ENCODE measurements at places on chromosomes 12 and 14.
A peak's percentile ranks its signal among the peaks of the same experiment; 100 is the strongest.

DNA sequence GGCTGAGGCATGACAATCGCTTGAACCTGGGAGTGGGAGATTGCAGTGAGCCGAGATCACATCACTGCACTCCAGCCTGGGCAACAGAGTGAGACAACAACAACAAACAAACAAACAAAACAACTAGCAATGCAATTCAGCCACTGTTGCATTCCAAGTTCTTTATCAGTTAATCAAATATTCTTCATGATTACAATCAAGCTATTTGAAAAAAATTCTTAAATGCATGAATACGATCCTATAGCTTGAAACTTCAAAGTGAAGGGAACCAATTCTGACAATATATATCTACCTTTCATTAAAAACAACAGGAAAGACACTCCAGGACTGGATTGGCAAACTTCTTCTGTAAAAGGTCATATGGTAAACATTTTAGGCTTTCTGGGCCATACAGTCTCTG is 31.3 kb upstream of the OTX2 start:
- no peak for DNase-seq

DNA sequence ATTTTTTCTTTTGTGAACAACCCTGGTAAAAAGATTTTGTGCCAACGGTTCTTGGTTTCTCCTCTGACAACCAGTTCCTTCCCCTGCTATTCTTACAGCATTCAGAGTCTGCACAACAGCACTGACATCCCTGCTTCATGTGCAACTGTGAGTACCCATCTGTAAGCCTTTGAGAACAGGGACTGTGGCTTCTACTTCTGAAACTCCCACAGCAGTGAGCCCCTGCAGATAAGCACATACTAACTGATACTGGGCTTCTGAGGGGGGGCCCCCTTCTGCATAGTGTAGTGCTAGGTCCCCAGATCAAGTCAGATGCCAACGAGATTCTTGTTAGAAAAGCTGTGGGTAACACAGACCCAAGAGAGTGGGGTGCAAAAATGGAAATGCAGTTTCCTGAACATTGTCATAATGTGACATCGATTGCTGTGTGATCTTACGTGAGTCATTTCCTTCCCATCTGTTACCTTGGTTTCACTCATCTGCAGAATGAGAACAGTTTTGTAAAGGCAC is 11.1 kb upstream of the NINJ2 start:
- DNase-seq: peak; percentile 55

DNA sequence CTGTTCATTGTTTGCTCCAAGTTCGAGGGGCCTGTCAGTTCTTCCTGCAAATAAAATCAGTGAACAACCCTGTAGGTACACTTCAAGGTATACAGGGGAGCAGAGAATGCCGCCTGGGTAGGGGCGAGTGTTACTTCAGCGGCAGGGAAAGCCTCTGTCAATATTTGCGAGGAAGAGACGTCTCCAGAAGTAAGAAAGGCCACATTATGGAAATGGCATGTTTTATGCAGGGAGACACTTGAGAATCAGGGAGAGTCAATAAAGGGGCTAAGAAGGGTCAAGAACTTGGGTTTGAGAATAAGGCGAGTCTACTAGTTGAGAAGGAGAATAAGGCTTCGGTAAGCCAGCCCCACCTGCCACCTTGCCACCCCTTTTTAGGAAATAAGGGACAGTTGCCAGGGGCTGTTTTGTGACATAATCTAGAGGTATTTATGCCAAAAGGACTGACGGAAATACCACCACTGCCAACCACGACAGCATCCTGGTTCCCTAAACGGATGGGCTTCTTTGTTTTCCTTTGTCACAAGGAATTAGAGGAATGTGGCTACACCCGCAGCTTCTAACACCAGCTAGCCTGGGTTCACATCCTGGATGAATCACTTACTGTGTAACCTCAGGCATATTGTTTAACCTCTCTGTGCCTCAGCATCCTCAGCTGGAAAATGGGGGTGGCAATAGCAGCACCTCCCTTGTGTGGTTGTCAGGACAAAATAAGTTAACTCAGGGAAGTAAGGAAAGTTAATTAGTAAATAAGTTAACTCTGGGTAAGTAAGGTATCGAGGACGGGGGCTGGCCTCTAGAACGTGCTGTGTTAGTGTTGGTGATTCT is 67.7 kb downstream of the EID3 start:
- no peak for DNase-seq

DNA sequence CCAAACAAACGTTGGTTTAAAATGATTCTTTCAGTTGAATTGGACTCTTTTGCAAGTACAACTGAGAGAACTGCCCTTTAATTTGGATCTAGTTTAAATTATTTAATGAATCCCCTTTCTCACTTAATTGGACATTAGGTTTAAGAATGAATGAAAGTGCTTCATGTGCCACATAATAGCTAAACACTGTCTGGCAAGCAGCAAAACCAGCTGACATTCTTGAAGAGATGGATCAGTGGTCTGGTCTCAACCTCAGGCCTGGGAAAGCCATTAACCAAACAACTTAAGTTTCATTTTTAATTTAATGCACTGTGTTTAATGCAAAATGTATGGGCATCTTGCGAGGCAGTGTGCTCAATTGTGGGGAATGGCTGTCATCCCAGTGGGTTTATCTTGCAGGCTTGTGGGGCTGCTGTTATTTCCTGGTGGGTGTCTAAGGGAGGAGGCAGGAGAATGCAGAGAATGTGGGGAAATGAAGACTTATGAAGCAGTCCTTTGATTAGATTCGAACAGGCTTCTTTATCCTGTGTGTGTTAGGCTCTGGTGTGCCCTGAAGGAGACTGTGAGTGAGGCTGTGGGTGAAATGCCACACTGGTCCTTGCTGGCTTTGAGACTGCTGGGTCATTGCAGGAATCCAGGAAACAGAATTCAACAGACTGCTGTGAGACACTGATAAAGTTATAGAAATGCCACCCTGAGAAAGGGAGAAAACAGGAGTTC is 144.1 kb upstream of the PELI2 start:
- DNase-seq: no peak

GRCh38 chr14:73283608-73284379 is 46.5 kb downstream of the PAPLN start:
- DNase-seq: no peak

DNA sequence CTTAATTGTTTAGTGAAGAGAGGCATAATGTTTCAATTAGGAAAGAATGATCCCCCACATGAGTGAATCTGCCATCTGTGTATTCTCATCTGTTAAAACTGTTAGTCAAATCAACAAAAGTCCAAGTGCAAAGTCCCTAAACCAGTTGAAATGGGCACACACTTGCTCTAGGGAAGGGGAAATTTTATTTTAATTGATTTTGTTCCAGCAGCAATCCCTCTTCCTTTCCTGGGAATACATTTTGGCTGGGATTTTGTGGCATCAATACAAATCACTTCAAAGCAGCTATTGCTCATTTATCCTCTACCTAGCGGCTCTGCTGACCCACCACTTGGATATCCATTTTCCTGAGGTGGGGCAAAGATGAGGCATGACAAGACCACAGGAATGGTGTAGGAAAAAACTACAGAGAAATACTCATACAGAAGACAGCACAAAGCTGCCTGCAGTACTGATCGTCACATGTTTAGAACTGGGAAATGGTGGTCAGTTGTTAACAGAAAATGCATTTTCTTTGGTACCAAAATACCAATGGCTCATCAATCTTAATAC is 9.8 kb upstream of the SSTR1 start:
- no peak for DNase-seq

- no peak for DNase-seq
Observed at GRCh38 chr12:52238207-52238840, 5.3 kb downstream of the KRT7 start.

GRCh38 chr12:1595690-1596347 is 1.4 kb upstream of the FBXL14 start:
- DNase-seq: no peak

DNA sequence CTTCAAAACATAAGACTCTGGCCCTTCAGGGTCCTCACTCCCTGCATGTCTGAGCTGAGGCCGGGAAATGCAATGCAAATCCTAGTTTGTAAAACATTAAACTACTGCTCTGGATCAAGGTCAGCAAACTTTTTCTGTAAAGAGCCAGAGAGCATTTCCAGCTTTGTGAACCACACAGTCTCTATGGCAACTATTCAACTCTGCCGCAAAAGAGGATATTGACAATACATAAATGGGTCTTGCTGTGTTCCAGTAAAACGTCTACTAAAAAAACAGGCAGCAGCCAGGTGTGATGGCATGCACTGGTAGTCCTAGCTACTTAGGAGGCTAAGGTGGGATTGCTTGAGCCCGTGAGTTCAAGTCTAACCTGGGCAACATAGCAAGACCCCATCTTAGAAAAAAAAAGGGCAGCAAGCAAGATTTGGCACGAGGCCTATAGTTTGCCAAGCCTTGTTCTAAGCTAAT is 22.3 kb downstream of the DDX24 start:
- DNase-seq: no peak

DNA sequence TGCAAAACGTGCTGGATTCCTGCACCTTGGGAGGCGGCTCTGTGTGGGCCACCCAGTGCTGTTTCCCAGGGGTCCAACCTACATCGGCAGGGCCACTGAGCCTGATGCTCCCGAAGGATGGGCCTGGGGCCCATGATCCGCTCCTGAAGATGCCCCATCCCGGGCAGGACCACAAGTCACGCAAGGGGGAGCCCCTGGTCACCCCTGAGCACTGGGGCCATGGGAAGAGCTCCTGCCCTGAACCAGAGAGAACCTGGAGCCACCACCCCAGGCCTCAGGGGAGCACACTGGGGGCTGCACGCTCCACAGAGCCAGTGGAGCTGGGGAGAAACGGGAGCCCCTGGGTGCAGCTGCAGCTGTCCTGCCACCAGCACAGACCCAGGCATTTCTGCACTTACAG is 124.6 kb upstream of the SFSWAP start:
- DNase-seq: no peak

- DNase-seq: no peak
Observed at GRCh38 chr12:3178671-3179313, 101.6 kb downstream of the TSPAN9 start.

DNA sequence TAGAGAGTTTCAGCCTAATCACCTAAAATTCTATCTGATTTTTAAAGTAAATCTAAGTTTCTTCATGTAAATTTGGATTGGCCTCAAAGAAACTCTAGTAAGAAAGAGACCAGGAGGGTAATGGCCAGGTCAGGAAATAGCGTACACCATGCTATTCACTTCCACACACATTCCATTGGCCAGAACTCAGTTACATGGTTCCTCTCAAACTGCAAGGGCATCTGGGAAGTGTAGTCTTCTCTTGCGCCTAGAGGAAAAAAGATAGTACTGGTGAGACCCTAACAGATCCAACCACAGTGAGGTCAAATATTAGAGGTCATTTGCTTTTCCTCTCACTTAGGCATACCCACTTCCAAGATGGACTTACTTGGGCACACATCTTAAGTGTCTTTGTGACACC is 39.1 kb downstream of the MBIP start:
- no peak for DNase-seq

DNA sequence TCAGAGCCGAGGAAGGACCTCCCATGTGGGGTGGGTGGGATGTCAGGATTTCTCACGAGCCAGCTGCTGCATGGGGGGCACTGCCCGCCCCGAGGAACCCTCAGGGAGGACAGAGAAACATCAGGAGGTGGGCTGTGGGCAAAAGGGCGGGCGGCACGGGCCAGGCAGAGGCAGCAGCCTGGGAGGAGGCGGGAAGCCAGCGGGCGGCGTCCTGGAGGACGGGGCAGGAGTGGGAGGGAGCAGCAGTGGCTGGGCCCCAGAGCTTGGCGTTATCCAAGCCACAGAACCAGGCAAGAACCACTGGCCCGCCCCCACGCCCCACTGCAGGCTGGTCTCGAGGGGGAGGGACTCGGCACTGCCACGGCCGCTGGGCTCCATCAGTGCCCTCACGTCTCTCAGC is 2.4 kb downstream of the C14orf180 start:
- DNase-seq: no peak

DNA sequence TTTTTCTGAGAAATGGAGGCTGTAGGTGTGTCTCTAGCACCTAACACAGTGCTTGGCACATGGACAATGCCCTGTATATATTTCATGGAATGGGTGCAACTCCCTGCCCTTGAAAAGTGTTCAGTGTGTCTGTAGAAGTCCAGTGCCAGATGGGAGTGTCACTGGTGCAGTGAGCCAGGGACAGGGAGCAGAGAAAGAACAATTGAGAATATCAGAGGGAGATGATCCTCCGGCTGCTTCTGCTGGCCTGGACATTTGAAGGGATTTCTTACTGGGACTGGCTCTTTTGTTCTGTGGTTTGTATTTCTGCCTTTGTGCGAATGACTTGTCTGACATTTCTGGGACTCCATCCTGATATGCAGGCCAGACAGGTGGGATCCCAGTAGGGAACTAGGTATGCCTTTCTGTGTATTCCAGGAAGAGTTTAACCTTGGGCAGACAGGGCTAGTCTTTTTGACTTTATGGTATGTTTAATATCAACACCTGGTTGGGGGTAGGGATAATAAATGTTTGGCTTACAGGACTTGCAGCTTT is 328.0 kb downstream of the NRXN3 start:
- no peak for DNase-seq

DNA sequence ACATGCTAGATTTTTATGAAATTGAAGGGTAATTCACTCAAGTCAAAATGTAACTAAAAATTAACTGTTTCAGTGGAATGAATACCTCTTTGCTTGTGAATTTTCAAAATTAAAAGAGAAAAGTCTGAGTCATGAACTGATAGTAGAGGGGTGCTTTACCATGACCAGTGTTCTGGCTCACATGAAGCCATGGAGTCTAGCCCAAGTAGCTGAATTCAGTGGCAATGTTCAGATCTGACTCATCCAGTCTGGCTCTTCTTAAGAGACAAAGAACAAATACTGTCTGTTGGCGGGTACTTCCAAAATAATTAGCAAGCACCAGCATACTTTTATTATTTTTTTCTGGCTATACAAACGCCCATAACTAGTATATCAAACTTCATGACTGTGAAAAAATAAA is 366.3 kb upstream of the GARIN6 start:
- DNase-seq: no peak

DNA sequence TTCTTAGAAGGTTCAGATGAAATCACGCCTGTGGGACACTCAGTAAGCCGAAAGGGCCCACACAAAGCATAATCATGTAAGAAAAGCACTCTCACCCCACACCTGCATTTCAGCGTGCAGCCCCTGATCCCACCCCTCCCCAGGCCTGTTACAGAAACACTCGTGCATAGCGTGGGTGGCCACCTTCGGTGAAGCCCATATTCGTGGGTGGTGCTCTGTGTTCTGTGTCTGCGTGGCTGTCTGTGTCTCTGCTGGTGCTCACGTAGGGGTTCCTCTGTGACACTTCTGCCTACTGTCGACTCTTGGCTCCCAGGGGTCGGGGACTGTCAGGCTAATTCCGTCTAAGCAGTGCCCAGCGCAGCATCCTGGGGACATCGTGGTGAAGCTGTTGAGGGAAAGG is 74.0 kb downstream of the B4GALNT3 start:
- no peak for DNase-seq

- no peak for DNase-seq
Observed at GRCh38 chr12:54159140-54159539, 29.6 kb downstream of the SMUG1 start.
